PC-3 (cell line): ENCODE measurements at places on chromosomes 7 and 10. TPM values are rescaled to one million over a fixed set of nuclear protein-coding genes. Genes with fewer than 3 reads are reported as not detected.
A peak's percentile ranks its signal among the peaks of the same experiment; 100 is the strongest.

LOXL4 gene
- total RNA-seq = 7.8 and 8.2 TPM in 2 replicates

PTF1A gene
- not detected in 2 replicates for total RNA-seq

TMEM176A gene
- total RNA-seq = not detected in 2 replicates

AKR1D1 gene
- not detected in 2 replicates for total RNA-seq

GRCh38 chr7:109868215-109868860, 1222.6 kb upstream of the LRRN3 start:
- H3K4me3 ChIP-seq = no peak overlapping the region
- no peaks in the 10 kb centered on the region for H3K27me3 ChIP-seq
- no peaks in the 10 kb centered on the region for H3K36me3 ChIP-seq
- H3K4me1 ChIP-seq = no peaks in the 10 kb centered on the region
- no peak for DNase-seq

- H3K27ac ChIP-seq = no peak overlapping the region
- no peak for DNase-seq
- H3K4me3 ChIP-seq = no peak overlapping the region
- no peaks in the 10 kb centered on the region for H3K27me3 ChIP-seq
- H3K36me3 ChIP-seq = no peaks in the 10 kb centered on the region
Observed at GRCh38 chr10:124725791-124726190, 18.4 kb downstream of the FAM53B start.

DNA sequence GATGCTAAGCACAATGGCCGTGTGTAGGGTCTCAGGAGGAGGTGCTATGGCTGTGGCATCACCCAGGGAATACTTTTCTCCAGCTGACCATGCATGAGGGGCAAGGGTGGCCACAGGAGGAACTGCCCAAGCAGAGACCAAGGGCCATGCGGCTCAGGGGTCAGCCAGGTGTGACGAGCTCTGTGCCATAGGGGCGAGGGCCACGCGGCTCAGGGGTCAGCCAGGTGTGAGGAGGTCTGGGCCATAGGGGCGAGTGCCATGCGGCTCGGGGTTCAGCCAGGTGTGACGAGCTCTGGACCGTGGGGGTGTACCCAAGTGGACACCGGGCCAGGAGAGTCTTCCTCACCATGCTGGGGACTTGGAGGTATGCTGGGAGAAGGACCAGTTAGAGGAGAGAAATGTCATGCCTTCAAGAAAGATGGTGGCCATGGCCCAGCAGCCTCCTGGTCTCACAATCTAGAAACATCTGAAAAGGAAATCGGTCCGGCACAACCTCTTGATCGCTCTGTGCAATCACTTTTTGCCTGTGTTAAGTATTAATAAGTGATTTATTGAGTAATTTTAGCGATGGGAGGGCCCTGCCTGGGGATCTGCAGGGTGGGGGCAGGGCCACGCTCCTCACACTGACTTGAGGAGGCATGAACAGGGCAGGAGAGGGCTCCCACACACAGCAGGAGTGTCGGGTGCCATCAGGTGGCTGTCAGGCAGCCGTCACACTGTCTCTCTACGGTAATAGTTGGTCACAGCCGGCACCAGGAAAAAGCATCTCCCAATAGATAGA, 265.0 kb downstream of the ADARB2 start:
- no peak overlapping the region for H3K4me3 ChIP-seq
- no peaks in the 10 kb centered on the region for H3K36me3 ChIP-seq
- no peaks in the 10 kb centered on the region; the same call in 1 of the 2 replicates for H3K27me3 ChIP-seq
- no peak overlapping the region for H3K27ac ChIP-seq
- DNase-seq = no peak

GRCh38 chr10:69901022-69901421, 99.3 kb downstream of the COL13A1 start:
- peaks cover 8% of the 10 kb centered on the region; the same call in 1 of the 2 replicates for H3K4me1 ChIP-seq
- DNase-seq = no peak
- peaks cover 7% of the 10 kb centered on the region; the same call in 1 of the 2 replicates for H3K36me3 ChIP-seq
- H3K4me3 ChIP-seq = no peak overlapping the region
- H3K27ac ChIP-seq = no peak overlapping the region

- DNase-seq = no peak
- no peak overlapping the region for H3K27ac ChIP-seq
- no peaks in the 10 kb centered on the region for H3K36me3 ChIP-seq
- H3K4me3 ChIP-seq = no peak overlapping the region
- H3K4me1 ChIP-seq = no peaks in the 10 kb centered on the region
- no peaks in the 10 kb centered on the region for H3K27me3 ChIP-seq
Observed at GRCh38 chr10:7075110-7075509, 335.7 kb downstream of the SFMBT2 start.

GRCh38 chr7:3005257-3005656, 38.4 kb downstream of the CARD11 start:
- H3K27me3 ChIP-seq = peaks cover 11% of the 10 kb centered on the region
- DNase-seq = peak; percentile 19
- no peaks in the 10 kb centered on the region for H3K36me3 ChIP-seq
- no peaks in the 10 kb centered on the region for H3K4me1 ChIP-seq
- no peak overlapping the region for H3K4me3 ChIP-seq

- no peaks in the 10 kb centered on the region for H3K36me3 ChIP-seq
- DNase-seq = no peak
- H3K4me1 ChIP-seq = no peaks in the 10 kb centered on the region
Observed at GRCh38 chr10:126127481-126128029, 231.2 kb downstream of the FANK1 start.

GRCh38 chr10:94172332-94172731, 178.6 kb downstream of the PLCE1 start:
- peaks cover 13% of the 10 kb centered on the region; the same call in 1 of the 2 replicates for H3K4me1 ChIP-seq
- peak; percentile 73 for DNase-seq
- 0 out of 2 replicates have a peak, but pooled peaks cover 4% of the 10 kb centered on the region for H3K36me3 ChIP-seq

DNA sequence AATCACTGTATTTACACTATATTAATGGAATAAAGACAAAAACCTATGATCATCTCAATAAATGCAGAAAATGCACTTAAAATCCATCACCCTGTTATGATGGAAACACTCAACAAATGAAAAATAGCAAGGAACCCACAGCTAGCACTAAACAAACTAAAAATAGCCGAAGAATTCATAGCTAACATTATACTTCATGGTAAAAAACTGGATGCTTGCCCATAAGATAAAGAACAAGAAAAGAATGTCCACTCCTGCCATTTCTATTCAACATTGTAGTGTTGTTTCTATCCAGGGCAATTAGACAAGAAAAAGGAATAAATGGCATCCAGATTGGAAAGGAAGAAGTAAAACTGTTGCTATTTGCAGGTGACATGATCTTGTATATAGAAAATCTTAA, 142.1 kb downstream of the STK31 start:
- no peak overlapping the region for H3K27ac ChIP-seq
- no peaks in the 10 kb centered on the region for H3K27me3 ChIP-seq
- H3K36me3 ChIP-seq = no peaks in the 10 kb centered on the region

DNA sequence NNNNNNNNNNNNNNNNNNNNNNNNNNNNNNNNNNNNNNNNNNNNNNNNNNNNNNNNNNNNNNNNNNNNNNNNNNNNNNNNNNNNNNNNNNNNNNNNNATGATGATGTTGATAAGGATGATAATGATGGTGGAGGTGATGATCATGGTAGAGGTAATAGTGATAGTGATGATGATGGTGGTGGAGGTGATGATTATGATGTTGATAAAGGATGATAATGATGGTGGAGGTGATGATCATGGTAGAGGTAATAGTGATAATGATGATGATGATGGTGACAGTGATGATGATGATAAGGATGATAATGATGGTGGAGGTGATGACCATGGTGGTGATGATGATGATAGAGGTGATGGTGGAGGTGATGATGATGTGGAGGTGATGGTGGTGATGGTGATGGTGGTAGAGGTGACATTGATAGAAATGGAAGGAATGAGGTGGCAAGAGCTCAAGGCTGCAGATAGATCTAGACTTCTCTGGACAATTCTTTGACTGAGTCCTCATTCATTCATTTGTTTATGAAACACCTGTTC, 47.8 kb downstream of the FAM20C start:
- DNase-seq = no peak
- H3K4me1 ChIP-seq = 0 out of 2 replicates have a peak, but pooled peaks cover 3% of the 10 kb centered on the region
- no peak overlapping the region for H3K4me3 ChIP-seq
- no peak overlapping the region for H3K27ac ChIP-seq

GRCh38 chr7:4006687-4007086, 675.4 kb upstream of the FOXK1 start:
- H3K36me3 ChIP-seq = no peaks in the 10 kb centered on the region
- no peak for DNase-seq
- no peaks in the 10 kb centered on the region for H3K27me3 ChIP-seq
- no peak overlapping the region for H3K27ac ChIP-seq
- peak overlapping the region; percentile 35; the same call in 1 of the 2 replicates for H3K4me3 ChIP-seq
- no peaks in the 10 kb centered on the region for H3K4me1 ChIP-seq

DNA sequence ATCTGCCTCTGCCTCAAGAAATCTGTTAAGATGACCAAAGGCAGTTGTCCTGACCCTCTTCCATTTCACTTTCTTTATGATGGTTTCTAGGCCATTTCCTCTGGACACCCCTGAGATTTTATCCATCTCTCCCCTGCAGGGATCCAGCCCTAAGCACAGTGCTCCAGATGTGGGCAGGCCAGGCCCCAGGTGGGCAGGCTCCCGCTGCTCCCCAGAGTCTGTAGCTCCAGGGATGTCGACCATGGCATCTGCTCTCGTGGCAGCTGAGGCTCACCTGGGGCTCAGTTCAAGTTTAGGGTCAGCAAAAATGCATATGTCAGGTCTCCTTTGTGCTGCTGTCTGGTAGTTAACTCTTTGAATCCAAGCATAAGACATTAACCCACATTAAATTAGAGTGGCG, 11.8 kb downstream of the CEP41 start:
- no peaks in the 10 kb centered on the region for H3K27me3 ChIP-seq
- no peak overlapping the region for H3K4me3 ChIP-seq
- H3K4me1 ChIP-seq = peaks cover 10% of the 10 kb centered on the region
- no peaks in the 10 kb centered on the region; the same call in 1 of the 2 replicates for H3K36me3 ChIP-seq

DNA sequence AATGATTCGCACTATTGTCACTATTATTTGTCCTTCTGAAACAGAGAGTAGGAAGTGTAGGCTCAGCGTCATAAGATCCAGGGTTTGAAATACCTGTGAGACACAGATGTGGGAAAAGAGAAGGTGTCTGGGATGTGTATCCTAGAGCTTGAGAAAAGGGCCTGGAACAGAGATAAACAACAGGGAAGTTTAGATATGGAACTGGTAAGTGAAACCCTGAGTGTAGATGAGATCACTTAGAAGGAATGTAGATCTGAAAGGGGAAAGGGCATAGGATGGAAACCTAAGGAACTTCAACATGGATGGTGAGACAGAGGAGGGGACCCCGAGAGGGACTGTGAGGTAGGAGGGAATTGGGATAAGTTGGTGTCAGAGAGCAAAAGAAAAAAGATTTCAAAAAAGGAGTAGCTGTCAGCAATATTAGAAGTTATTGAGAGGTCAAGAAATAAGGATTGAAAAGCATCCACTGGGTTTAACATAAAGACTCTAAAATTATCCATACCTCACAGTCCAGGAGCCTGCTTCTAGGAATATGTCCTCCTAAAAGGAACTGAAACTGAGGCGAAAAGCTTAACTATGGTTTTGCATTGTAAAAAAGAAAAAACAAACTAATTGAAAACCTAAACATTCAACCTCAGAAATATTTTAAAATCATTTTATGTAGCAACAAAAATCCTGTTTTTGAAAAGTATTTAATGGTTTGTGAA, 119.2 kb upstream of the NPVF start:
- no peaks in the 10 kb centered on the region for H3K4me1 ChIP-seq
- H3K27me3 ChIP-seq = peaks cover 25% of the 10 kb centered on the region
- H3K4me3 ChIP-seq = no peak overlapping the region
- no peak for DNase-seq

DNA sequence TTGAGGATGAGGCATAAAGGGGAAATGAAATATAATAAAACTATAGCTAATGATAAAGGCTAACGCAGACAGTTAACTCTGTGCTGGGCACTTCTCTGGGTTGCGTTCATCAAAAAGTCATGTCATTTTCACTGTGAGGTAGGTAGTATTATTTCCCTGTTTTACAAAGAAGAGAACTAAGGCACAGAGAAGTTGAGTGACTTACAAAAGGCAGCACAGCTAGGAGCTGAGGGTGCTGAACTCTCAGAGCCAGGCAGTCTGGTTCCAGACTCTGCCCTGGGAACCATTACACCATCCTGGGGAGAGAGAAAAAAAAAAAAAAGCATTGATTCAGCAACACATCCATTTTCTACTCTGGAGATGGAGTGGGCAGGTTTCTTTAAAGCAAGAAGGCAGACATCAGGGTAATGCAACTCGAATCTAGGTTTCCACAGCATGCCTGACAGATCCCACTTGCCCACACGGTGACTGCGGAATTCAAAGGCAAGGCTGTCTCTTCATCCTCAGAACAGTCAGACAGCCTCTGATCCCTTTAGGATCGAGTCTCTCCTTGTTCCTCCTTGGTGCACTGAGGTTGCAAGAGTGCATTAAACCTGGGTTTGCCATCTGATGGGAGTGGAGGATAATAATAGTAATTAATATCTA, 40.6 kb upstream of the ECHDC3 start:
- no peak overlapping the region for H3K4me3 ChIP-seq
- H3K36me3 ChIP-seq = no peaks in the 10 kb centered on the region
- no peak overlapping the region for H3K27ac ChIP-seq
- H3K27me3 ChIP-seq = no peaks in the 10 kb centered on the region

DNA sequence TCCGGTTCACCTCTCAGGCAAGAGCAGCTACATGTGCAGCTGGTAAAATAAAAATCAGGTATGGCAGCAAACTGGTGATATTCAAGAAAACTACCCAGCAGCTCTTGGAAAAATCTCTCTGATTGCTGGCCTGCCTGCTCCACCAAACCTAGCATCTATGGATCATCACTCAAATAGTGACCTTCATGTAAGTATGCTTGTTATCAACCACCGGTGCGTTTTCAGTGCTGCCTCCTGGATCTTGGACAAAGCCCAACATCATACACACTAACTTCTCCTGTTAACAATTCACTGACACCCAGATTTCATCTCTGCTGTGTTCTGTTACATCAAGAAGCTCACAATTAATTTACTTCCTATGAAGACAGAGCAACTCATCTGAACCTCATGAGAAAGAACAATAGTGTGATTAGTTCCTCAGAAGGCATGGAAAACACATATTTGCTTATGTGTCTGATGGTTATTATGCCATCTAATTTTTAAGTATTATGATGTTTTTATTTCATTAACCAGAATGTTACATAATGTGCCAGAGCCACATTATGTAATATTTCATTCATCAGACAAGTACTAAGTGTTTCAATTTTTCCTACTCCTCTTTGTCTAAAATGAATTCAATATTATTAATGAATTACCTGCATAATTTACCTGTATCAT, 8.8 kb downstream of the CDK6 start:
- DNase-seq = no peak
- no peak overlapping the region for H3K27ac ChIP-seq
- H3K36me3 ChIP-seq = peaks cover 4% of the 10 kb centered on the region; the same call in 1 of the 2 replicates
- no peaks in the 10 kb centered on the region for H3K27me3 ChIP-seq
- no peak overlapping the region for H3K4me3 ChIP-seq

DNA sequence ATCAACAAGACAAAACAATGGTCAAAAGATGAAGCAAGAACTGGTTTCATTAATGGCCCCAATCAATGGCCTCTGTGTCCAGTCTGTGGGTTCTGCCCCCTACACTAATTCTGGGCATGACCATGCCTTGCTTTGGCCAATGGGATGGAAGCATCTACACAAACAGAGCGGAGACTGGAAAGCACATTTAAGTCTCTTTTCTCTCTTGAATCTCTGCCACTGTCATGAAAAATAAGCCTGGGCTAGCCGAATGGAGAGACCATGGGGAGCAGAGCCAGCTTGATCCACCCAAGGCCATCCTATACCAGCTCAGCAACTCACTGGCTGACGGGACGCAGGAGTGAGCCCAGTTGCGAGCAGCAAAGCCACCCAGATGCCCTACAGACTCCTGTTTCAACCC, 30.9 kb downstream of the ANKRD16 start:
- H3K4me1 ChIP-seq = peaks cover 5% of the 10 kb centered on the region
- H3K27me3 ChIP-seq = no peaks in the 10 kb centered on the region
- no peak overlapping the region for H3K27ac ChIP-seq
